ENCODE measurements at places on chromosomes 6 and 20.

DNA sequence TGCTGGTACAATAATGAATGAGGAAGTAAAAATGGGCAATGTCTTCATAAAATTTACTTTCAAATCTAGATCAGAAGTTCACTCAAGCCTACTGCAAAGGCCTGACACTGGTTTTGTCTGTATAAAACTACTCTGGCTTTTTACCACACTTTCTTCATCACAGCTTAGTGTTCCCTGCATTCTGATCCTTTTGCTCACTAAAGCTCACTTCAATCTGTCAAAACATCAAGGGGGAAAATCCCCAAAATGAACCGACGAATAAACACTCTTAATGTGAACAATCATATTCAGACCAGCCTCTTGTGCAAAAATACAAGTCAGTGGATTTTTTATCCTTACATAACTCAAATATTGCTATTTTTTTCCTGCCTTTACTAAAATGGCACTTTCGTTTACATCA, 98.5 kb downstream of the PRDM1 start:
- peaks cover 8% of the 10 kb centered on the region for H3K4me1 ChIP-seq
- no peak overlapping the region for H3K27ac ChIP-seq
- no peak overlapping the region for H3K4me3 ChIP-seq

DNA sequence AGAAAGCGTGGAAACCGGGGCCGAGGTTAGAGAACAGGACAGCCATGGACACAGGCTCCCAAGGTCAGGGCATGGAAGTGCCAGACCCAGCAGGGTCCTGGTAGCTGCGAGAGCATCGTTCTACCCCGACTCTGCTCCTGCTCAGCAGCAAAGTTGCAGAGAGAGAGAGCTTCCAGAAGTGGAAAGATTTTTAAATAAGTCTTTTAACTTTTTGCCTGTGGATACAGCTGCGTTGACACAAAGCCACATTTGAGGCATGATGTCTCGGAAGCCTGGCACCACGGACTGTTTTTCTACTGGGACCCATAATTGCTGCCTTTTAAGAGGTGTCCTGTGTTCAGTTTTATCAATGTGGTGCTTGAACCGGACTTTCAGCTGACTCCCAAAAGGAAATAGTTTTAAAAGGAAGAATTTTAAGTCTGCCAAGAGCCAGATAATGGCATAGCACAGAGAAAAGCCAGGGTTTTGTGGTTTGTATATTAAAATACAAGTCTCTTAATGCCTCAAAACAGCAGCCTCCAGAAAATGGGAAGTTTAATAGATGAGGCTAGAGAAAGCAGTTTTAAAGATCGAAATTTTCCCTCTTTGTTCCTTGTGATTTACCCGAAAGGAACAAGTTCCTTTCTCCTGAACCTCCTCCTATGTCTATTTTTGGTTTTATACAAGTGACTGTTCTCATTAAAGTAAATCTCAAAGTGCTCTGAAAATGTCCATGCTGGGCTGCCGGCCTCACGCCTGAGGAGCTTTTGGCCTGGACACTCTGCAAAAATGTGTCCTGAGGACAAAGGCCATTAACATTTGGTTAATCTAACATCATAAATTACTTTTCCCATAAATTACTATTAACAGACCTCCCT, 91.5 kb downstream of the RIN2 start:
- DNase-seq, result no peak
- H3K27me3 ChIP-seq, result no peaks in the 10 kb centered on the region
- no peak overlapping the region for H3K4me3 ChIP-seq
- no peaks in the 10 kb centered on the region for H3K36me3 ChIP-seq
- H3K4me1 ChIP-seq, result peaks cover 6% of the 10 kb centered on the region

GRCh38 chr6:33630014-33630413, 8.9 kb downstream of the ITPR3 start:
- peaks cover 21% of the 10 kb centered on the region for H3K27me3 ChIP-seq
- peaks cover 34% of the 10 kb centered on the region for H3K4me1 ChIP-seq
- H3K36me3 ChIP-seq, result no peaks in the 10 kb centered on the region
- H3K4me3 ChIP-seq, result no peak overlapping the region

- H3K27ac ChIP-seq, result no peak overlapping the region
- no peaks in the 10 kb centered on the region for H3K36me3 ChIP-seq
Observed at GRCh38 chr6:5276581-5276980, 15.3 kb downstream of the FARS2 start.

DNA sequence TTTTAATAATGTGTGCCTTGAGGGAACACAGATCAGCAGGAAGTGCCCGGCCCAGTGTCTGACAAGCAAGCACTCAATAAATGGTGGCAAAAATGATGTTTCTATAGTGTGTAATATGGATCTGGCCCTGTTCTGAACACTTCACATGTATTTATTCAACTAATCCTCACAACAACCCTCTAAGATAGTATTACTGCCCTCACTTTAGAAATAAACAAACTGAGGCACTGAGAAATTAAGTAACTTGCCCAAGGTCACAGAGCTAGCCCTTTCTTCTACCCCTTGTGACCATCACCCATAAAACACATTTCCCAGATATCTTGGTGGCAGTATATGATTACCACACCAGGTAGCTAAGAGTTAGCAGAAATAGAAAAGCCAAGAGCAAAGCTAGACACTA, 12.8 kb upstream of the MTFR2 start:
- H3K4me3 ChIP-seq, result no peak overlapping the region
- H3K27ac ChIP-seq, result no peak overlapping the region
- DNase-seq, result no peak
- no peaks in the 10 kb centered on the region for H3K27me3 ChIP-seq
- H3K4me1 ChIP-seq, result no peaks in the 10 kb centered on the region
- H3K36me3 ChIP-seq, result peaks cover 72% of the 10 kb centered on the region

- H3K4me1 ChIP-seq, result no peaks in the 10 kb centered on the region
- no peaks in the 10 kb centered on the region for H3K27me3 ChIP-seq
- H3K4me3 ChIP-seq, result no peak overlapping the region
- no peak for DNase-seq
- H3K36me3 ChIP-seq, result no peaks in the 10 kb centered on the region
Observed at GRCh38 chr6:163992701-163993100, 578.2 kb downstream of the QKI start.

GRCh38 chr6:139367810-139368351, 6.6 kb downstream of the CITED2 start:
- H3K36me3 ChIP-seq, result peaks cover 15% of the 10 kb centered on the region
- no peaks in the 10 kb centered on the region for H3K27me3 ChIP-seq
- H3K4me3 ChIP-seq, result peak overlapping the region; percentile 96
- peak; percentile 93 for DNase-seq

DNA sequence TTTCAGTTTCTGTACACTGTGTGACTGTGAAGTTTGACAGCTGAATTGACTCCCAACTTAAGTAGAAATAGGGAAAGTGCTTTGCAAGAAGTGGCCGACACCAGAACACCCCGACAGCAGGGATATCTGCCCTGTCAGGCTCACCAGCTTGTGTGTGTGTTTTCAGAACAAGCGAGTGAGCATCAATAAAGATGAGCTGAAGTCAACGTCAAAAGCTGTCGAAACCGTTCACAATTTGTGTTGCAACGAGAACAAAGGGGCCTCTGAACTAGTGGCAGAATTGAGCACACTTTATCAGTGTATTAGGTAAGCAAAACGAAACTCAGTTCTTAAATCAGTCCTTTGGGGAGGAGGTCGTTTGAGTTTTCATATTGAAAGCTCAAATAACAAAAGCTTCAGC, 10.7 kb downstream of the NELFCD start:
- no peaks in the 10 kb centered on the region for H3K27me3 ChIP-seq
- H3K4me1 ChIP-seq, result no peaks in the 10 kb centered on the region
- H3K4me3 ChIP-seq, result no peak overlapping the region

- peak overlapping the region; percentile 66 for H3K27ac ChIP-seq
- DNase-seq, result peak; percentile 84
- H3K27me3 ChIP-seq, result no peaks in the 10 kb centered on the region
- H3K36me3 ChIP-seq, result no peaks in the 10 kb centered on the region
- no peak overlapping the region for H3K4me3 ChIP-seq
Observed at GRCh38 chr6:37570482-37571133, 70.9 kb upstream of the CCDC167 start.

- no peak for DNase-seq
- no peak overlapping the region for H3K4me3 ChIP-seq
- peaks cover 8% of the 10 kb centered on the region for H3K36me3 ChIP-seq
- H3K27ac ChIP-seq, result peak overlapping the region; percentile 41
Observed at GRCh38 chr20:37305079-37305478, 15.6 kb downstream of the MANBAL start.

DNA sequence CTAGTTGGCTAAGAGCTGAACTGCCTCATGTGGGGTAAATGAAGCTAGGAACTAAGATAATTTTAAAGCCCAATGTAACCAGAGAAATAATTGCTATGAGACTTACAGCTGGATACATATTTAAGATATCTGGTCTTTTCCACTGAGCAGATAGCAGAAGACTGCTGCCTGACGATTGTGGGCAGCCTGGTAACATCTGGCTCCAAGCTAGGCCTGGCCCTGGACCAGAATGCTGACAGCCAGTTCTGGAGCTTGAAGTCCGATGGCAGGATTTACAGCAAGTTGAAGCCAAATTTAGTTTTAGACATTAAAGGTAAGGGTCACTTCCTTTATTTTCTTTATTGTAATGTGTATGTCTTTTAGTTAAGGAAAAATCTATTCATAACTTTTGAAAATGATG, 65.7 kb downstream of the RTN4IP1 start:
- no peak overlapping the region for H3K4me3 ChIP-seq
- H3K36me3 ChIP-seq, result no peaks in the 10 kb centered on the region
- DNase-seq, result no peak
- no peak overlapping the region for H3K27ac ChIP-seq

DNA sequence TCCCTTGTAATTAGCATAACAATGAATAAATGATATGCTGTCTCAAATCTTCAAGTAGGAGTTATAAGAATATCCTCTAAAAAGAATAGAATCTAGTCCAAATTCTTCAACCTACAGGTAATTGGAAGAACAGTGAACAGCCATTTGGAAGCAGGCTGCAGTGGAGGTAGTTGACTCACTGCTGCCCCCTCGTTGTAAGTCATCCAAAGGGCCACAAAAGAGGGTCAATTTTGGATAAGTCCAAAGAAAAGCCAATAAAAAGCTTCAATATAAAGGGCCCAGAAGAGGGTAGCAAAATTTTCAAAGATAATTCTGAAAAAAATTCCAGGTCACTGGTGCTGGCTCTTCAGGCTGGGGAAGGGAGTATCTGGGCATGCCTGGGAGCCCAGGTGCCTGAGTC, 60.8 kb upstream of the SSTR4 start:
- no peaks in the 10 kb centered on the region for H3K27me3 ChIP-seq

GRCh38 chr6:33954453-33954852, 150.7 kb upstream of the MLN start:
- no peaks in the 10 kb centered on the region for H3K36me3 ChIP-seq
- DNase-seq, result no peak
- H3K4me3 ChIP-seq, result no peak overlapping the region
- no peaks in the 10 kb centered on the region for H3K4me1 ChIP-seq

GRCh38 chr6:158485431-158485830, 74.5 kb upstream of the TMEM181 start:
- no peaks in the 10 kb centered on the region for H3K4me1 ChIP-seq
- H3K27me3 ChIP-seq, result no peaks in the 10 kb centered on the region
- H3K4me3 ChIP-seq, result no peak overlapping the region
- H3K36me3 ChIP-seq, result no peaks in the 10 kb centered on the region
